Dermis lymphatic vessel endothelial cell (primary cell): ENCODE measurements at places on chromosomes 5 and 9. TPM values are rescaled to one million over a fixed set of nuclear protein-coding genes. Genes with fewer than 3 reads are reported as not detected.

Gene LRRC70
- total RNA-seq, result 88.9 and 93.4 TPM in 2 replicates

Gene NRG2
- total RNA-seq, result 0.11 and 0.34 TPM in 2 replicates

Gene IFNB1
- not detected in 2 replicates for total RNA-seq

Gene PKD2L2
- total RNA-seq, result not detected in 2 replicates

Gene AJM1
- total RNA-seq, result 0.60 and 0.65 TPM in 2 replicates

Gene GAPT
- not detected in 2 replicates for total RNA-seq

Gene COX7C
- total RNA-seq, result 248 and 277 TPM in 2 replicates

Gene PCDHGA5
- 0.43 and 0.77 TPM in 2 replicates for total RNA-seq

Gene OBP2B
- total RNA-seq, result not detected in 2 replicates

Gene IFNA2
- not detected in 2 replicates for total RNA-seq

Gene WDR38
- not detected in 2 replicates for total RNA-seq

Gene SERINC5
- 21.0 and 38.3 TPM in 2 replicates for total RNA-seq

Gene EMB
- total RNA-seq, result 0.09 and 0.11 TPM in 2 replicates

Gene EGFLAM
- under 0.01 and 0.11 TPM in 2 replicates for total RNA-seq
